ENCODE measurements at places on chromosomes 1 and 21. TPM values are rescaled to one million over a fixed set of nuclear protein-coding genes. Genes with fewer than 3 reads are reported as not detected.
A peak's percentile ranks its signal among the peaks of the same experiment; 100 is the strongest.

GRCh38 chr1:100989306-100990077 is 36.1 kb downstream of the DPH5 start:
- DNase-seq, result peak; percentile 92

Gene C1orf87
- total RNA-seq, result 13.8 TPM

DNA sequence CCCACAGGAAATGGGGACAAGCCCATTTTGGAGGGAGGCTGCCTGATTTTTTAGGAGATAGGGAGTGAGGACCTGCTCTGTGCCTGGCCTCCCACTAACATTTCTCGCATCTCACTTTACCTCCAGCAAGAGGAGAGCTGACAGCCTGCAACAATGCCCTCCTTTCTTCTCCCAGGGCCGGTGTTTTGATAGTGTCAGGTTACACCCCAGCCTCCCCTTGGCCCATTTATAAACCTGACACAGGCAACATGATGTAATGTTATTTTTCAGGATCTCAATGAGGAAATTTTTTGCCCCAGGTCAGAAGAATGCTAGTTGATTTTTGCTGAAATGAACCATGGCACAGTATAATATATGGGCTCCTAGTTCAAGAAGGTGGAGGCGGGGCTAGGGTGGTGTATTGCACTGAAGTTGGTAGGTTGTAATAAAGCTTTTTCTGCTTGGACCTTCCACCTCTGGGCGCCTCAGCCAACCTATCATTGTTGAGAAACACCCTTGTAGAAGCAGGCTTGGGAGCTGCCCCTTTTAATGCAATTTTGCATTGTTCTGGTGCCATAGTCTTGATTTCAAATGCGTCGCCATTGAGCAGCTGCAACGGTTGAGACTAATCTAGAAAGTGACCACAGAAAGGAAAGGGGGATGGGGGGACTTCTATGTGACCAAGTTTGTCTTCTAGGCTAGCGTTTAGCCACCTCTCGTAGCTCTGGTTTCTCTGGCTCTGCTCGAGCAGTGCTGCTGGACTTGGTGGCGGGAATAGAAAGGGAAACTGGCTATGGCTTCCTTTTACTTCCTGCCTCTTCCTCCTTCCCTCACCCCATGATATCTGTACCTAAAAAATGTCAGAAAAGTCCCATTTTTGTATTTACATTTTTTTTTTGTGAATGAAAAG is 53.0 kb downstream of the PBX1 start:
- peak; percentile 71 for DNase-seq

- DNase-seq, result no peak
Observed at GRCh38 chr1:23776217-23776616, 2.0 kb upstream of the PITHD1 start.

Gene C8A
- total RNA-seq, result not detected

Gene CD1E
- 0.55 TPM for total RNA-seq

- DNase-seq, result no peak
Observed at GRCh38 chr21:31886915-31887314, 14.1 kb downstream of the HUNK start.

Gene CTPS1
- total RNA-seq, result 16.3 TPM

DNA sequence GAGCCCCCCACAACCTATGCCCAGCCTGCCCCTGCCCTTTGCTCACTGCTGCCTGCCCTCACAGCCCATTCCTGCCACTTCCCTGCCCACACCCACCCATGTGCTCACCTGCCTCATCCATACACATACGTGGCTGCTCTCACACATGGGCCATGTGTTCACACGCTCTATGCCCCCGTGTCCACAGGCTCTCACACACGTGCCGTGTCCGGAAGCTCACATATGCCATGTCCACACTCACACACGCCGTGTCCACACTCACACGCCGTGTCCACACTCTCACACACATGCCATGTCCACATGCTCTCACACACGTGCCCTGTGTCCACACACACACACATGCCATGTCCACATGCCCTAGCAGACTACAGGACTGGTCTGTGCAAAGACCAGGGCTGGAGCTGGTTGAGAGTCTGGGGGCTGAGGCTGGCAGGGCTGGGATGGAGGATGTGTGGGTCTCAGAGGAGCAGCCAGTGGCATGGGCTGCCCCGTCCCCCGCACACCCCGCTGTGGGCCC is 583 bp upstream of the RNF223 start:
- DNase-seq, result no peak

GRCh38 chr1:210627755-210628154 is 299.1 kb downstream of the HHAT start:
- no peak for DNase-seq

DNA sequence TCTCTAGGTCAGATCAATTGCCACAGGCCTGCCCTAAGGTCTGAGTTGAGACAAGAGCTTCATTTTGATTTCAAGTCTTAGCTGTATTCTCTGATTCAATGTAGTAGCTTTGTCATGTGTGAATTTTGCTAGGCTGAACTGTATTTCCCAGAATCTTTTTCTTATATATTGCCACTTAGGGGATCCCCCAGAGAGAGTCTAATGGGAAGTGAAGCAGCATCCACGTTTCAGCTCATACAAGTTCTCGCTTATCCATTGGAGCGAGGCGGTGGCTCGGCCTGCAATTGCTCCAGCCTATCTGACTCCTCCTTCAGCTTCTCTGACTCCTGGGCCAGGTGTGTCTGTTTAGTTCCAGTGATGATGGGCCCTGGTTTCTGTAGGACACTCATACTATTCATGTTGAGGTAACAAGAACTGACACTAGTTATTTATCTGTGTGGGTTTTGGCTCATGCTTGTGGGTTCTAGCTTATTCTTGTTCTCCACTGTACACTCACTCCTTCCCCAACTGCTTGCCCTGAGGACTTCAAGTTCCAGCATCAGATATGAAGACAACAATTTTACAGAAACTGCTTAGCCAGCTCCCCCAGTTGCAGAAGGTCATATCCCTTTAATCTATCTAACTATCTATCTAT is 48.2 kb downstream of the TBX19 start:
- no peak for DNase-seq

Gene PLA2G2C
- 0.09 TPM for total RNA-seq

DNA sequence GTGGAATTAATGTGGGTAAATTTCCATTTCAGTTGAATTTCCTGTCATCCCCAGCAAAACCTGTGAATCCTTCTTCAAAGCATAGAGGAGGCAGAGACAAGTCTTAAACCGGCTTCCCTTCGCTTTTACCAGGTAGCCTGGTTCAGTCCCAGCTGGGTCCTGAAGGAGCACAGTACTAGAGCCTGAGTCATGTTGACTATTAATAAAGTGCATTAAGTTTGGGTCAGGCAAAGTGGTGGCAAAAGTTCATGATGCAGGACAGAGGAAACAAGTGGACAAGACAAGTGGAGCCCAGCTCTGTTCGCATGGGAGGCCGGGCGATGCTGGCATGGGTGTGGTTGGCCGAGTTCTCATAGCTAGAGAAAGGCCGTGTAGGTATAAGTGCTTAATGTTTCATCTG is 150.4 kb downstream of the DYRK1A start:
- DNase-seq, result no peak

GRCh38 chr1:68143633-68144032 is 88.7 kb downstream of the WLS start:
- DNase-seq, result no peak

Gene S100A7A
- not detected for total RNA-seq

GRCh38 chr1:154335025-154335714 is 9.8 kb downstream of the ATP8B2 start:
- DNase-seq, result peak; percentile 87

Gene LIN28A
- not detected for total RNA-seq

- peak; percentile 57 for DNase-seq
Observed at GRCh38 chr1:234955107-234955731, 173.4 kb downstream of the TOMM20 start.

- no peak for DNase-seq
Observed at GRCh38 chr1:222844411-222844779, 29.6 kb downstream of the DISP1 start.

DNA sequence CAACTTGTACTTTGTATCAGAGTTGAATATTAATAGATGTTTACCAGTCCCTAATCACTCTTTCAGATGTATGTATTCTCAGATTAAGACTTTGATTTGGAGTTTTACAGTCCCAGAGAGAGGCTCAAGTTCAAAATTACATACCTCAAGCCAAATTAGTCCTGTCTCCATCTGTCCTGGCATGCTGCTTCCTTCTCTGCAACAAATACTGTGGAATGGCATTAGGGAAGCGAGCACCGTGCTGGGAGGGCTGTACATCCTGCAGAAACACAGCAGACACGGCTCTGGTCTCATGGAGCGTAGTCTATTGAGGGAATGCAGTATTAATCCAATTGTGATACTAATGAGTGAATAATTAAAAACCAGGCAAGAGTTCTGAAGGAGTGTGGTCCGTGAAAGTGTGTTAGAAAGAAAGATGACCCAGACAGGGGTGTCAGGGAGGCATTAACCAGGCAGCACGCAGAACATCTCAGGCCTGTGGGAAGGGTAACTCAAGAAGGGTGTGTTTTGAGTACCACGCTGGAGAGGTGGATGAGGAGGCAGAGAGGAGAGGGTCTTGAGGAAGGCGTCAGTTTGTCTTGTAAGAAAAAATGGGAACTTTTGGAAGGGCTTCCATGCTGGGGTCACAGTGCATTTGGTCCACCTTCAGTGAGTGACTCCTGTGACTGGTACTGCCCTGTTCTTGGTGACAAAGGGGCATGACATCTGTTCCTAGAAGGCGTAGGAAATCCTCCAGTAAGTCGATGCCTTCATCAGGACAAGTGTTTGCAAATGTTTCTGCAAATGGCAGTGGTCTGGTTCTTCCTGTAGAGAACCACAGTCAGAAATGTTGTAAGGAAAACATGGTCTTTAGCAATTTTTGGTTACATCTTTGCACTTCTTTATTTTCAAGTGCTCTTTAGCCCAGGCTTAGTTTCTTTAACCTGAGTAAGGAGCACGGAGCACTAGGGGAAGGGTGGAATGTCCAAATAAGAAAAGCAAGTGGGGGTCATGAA is 1.6 kb downstream of the RAB4A start:
- DNase-seq, result peak; percentile 43

Gene VANGL2
- 13.9 TPM for total RNA-seq
